Neural progenitor cell (in vitro differentiated cells): ENCODE measurements at places on chromosomes 5 and 9. TPM values are rescaled to one million over a fixed set of nuclear protein-coding genes. Genes with fewer than 3 reads are reported as not detected.

The PDE8B gene
- 1.2 and 4.3 TPM in 2 replicates for total RNA-seq

The NDUFA8 gene
- total RNA-seq = 33.6 and 49.6 TPM in 2 replicates

The PCDHA1 gene
- total RNA-seq = 0.19 and 0.24 TPM in 2 replicates

The PKD2L2 gene
- not detected in 2 replicates for total RNA-seq

The ACTBL2 gene
- not detected in 2 replicates for total RNA-seq
